NCI-H1417 (cell line): ENCODE measurements at places on chromosomes 12 and 14.

GRCh38 chr12:34400986-34401658 is 378.8 kb downstream of the ALG10 start:
- DNase-seq: no peak

- no peak for DNase-seq
Observed at GRCh38 chr14:24392325-24393091, 6.3 kb upstream of the NYNRIN start.

DNA sequence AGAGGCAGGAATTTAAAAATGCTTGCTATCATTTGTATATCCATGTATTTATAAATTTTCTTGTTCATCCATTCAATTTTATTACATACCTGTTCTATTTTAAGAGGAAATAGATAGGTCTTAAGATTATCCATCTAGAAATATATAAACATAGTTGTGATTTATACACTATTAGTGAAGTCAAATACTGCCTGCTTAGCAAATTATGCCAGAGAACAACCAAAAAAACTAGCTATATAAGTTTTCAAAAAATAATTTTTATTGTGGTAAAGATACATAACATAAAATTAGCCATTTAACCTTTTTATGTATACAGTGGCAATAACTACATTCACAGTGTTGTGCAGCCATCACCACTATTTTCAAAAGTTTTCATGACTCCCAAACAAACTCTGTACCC is 237.3 kb downstream of the NPAS3 start:
- DNase-seq: no peak

GRCh38 chr12:96447256-96447655 is 42.1 kb upstream of the CFAP54 start:
- no peak for DNase-seq

- no peak for DNase-seq
Observed at GRCh38 chr12:19222558-19222957, 93.0 kb downstream of the PLEKHA5 start.

- peak; percentile 38 for DNase-seq
Observed at GRCh38 chr14:29810682-29811081, 117.0 kb downstream of the PRKD1 start.

DNA sequence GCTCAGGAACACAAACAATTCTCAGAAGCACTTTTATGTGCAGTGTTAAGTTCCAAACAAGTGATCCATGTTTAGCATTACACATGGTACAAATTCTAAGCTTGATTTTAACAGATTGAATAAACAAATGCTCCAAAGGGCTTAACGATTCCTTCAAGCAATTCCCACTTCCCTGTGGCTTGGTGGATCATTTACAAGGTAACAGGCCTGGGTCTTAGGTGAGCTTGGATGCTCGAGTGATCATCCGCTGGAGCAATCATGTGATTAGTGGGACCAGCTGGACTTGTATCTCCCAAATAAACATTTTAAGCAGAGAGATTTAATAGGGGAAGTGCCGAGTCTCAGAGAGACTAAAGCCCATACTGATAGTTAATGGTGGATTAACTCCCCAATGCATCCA is 70.7 kb downstream of the CALM1 start:
- no peak for DNase-seq
